ENCODE measurements at places on chromosomes 4 and X.

- DNase-seq, result no peak
Observed at GRCh38 chrX:121579016-121579760, 531.8 kb downstream of the GLUD2 start.

DNA sequence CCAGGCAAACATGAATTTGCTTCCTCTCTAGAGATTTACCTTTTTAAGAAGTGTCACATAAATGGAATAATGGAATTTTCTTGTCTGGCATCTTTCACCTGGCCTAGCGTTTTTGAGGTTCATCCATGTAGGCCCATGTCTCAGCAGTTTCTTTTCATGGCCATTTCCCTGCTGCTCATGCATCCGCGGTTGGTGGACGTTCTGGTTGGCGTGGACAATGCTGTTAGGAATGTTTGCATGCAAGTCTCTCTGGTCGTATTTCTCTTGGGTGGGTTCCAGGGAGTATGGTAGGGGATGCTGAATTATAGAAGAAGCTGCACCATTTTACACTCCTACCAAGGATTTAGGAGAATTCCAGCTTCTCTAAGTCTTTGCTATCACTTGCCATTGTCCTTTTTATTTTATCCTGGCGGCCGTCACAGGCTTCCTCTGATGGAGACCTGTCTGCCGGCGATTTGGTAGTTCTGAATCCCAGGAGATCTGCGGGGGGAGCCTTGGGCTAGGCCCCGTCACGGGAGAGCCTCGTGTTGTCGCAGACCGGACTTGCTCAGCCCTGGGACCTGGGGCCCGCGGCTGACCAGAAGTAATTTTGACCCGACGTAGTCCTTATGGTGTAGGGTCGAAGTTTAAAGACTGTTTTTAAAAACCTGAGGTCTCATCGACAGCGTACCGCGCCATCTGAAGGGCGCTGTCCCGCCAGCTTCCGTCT lies 56.9 kb upstream of the TADA2B start:
- DNase-seq, result no peak

- DNase-seq, result no peak
Observed at GRCh38 chr4:39062094-39062769, at the start of gene KLHL5. KLHL5 (plus strand) TSS chr4:39062232; CDS start chr4:39062653, 421 bp downstream.

- no peak for DNase-seq
Observed at GRCh38 chrX:1205681-1206611, 6.5 kb downstream of the CRLF2 start.

GRCh38 chr4:177123811-177124210 lies 185.9 kb upstream of the NEIL3 start:
- DNase-seq, result no peak
